ENCODE measurements at places on chromosomes 13 and 19.

- DNase-seq, result no peak
Observed at GRCh38 chr13:46507981-46508380, 45.0 kb upstream of the LRCH1 start.

DNA sequence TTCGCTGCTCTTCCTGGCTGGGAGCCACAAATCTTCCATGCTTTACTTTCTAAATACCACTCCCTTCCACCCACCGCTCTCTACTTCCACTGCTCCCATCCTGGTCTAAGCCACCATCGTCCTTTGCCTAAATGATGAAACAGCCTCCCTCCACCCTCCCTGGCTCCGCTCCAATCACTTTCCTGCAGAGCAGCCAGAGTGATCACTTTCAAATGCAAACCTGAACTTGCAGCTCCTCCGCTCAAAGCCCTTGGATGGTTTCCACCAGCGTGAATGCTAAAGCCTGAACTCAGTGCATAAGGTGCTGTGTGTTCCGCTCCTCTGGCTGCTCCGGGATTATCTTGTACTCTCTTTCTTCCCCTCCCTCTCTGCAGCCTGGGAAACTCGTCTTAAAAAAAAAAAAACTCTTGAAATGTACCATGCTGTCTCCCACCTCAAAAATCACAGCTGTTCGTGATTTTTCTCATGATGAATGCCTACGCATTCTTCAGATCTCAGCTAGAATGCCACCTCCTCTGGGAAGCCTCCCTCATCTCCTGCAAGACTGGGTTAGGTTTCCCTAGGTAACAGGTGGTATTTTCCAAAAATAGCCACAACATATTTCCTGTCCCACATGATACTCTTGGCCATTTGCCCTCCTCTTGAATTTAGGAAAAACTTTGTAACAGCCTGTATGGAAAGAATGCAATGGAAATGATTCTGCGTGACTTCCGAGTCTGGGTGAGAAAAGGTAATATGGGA lies 3.7 kb upstream of the SIN3B start:
- peak; percentile 35 for DNase-seq

DNA sequence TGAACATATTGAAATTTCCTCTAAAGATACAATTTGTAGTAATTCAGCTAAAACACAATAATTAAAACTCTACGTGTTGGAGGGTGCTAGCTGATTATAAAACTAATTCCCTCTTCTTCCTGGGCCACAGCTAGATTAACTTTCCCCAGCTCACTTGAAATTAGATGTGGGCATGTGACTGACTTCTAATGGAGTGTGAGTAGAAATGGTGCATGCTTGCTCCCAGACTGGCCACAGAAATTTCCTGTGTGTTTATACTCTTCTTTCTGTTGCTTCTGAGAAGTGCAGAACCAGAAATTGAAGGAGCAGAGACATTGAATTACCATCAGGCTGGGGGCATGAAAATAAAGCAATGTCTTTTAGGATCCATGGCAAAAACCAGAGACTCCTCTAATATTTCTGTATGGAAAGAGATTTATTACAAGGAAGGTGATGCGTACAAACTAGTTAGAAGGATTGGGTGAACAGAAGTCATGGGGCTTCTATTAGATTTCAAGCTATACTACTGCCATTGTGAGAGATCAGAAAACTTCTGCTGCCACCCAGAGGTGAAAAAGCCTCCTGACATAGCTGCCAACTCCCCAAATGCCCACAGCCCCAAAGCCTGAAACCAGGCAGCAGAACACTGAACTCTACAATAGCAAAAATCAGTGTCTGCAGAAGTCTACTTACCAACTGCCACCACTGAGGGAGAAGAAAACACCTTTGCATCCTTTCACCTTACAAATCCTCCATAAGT lies 379.2 kb upstream of the MIR17HG start:
- DNase-seq, result peak; percentile 58

GRCh38 chr19:30367006-30367405 lies 5.2 kb upstream of the ZNF536 start:
- DNase-seq, result no peak
